ENCODE measurements at places on chromosomes 3 and 15.

DNA sequence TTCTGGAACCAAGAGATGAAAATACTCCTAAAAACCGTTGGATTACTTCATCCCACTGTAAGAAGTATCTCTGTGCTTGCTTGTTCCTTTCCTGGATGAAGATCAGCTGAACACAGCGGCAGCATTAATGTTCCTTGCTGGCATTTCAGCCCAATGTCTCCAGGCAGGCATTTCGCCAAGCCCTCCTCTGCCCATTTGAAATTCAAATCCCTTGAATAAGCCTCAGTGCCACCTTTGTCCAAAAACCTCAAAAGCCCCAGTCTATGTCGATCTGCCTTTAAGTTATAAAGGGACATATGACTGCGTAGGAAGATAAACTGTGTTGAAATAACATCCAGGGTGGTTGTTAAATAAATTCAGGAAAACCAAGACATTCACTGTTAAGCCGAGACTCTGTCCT lies 156.8 kb upstream of the PDZRN3 start:
- H3K27ac ChIP-seq: no peak overlapping the region
- H3K4me1 ChIP-seq: no peaks in the 10 kb centered on the region
- no peaks in the 10 kb centered on the region for H3K36me3 ChIP-seq
- H3K4me3 ChIP-seq: no peak overlapping the region

DNA sequence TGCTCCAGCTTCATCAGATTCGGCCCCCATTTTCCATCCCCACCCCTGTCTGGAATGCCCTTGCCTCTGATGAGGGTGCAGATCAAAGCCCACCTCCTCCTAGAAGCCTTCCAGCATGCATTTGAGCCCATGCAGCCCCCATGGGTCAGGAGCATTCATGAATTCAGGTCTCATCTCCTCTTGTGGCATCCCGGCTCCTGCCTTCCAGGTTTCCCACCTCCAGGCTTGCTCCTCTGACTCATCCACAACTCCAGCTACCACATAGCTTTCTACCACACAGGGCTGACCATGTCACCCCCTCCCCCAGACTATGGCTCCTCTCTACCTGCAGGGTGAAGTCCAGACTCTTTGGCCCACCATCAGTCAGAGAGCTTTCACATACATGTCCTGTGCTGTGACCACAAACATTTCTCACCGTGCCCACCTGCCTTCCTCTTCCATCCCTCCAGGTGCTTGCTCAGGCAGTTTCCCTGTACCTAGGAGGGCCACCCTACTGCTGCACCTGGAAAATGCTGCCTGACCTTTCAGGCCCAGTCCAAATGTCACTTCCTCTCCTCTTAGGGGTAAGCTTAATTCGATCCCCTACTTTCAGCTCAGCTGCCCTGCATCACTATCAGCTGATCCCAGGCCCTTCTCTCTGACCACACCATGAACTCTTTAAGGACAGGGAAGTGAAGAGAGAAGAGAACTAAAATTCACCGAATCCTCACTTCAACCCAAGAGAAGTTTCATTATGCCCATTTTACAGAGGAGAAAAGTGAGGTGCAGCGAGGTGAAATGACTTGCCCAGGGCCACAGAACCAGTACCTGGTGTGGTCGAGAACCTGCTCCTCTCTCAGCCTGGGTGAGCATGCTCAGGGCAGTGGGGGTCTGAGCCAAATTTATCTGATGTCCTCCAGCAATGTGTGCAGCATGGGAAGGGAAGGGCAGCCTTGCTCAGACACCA lies 13.7 kb upstream of the FGD5 start:
- H3K4me3 ChIP-seq: no peak overlapping the region
- peaks cover 5% of the 10 kb centered on the region for H3K4me1 ChIP-seq
- no peak for DNase-seq
- peaks cover 93% of the 10 kb centered on the region for H3K27me3 ChIP-seq

DNA sequence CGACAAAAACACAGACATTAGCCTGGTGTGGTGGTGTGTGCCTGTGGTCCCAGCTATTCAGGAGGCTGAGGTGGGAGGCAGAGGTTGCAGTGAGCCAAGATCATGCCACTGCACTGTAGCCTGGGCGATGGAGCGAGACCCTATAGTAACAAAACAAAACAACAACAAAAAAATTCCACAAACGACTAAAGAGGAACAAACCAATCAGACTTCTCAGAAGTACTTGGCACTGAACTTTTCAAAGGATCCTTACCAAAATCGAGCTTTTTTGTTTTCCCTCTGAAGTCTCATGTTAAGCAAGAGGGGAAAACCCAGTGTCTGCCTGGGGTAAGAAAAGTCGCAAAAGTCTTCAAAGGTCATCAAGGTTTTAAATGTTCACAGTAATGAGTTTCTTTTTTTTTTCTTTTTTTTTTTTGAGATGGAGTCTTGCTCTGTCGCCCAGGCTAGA lies 30.1 kb upstream of the TFRC start:
- no peak overlapping the region for H3K4me3 ChIP-seq
- H3K36me3 ChIP-seq: no peaks in the 10 kb centered on the region
- peak overlapping the region; percentile 55 for H3K27ac ChIP-seq
- no peaks in the 10 kb centered on the region for H3K27me3 ChIP-seq
- DNase-seq: no peak

DNA sequence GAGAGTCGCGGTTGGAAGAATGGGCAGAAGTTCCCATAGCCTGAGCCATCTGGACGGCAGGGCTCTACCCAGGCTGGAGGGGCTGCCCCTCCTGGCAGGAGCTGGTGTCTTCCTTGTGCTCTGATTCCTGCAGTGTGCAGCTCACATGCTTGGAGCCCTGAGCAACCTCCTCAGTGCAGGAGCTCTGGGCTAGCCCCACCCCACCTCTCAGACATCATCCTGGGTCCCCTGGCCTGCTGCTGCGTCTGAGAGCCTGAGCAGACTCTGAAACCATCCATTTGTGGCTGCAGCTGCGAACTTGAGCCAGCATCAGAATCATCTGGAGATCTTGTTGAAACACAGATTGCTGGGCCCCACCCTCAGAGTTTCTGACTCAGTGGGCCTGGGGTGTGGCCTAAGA lies 42.8 kb downstream of the POMGNT2 start:
- DNase-seq: no peak
- peaks cover 14% of the 10 kb centered on the region for H3K27me3 ChIP-seq
- H3K36me3 ChIP-seq: no peaks in the 10 kb centered on the region
- no peaks in the 10 kb centered on the region for H3K4me1 ChIP-seq
- H3K27ac ChIP-seq: no peak overlapping the region
- H3K4me3 ChIP-seq: no peak overlapping the region

GRCh38 chr3:101943029-101943428 lies 93.7 kb downstream of the NFKBIZ start:
- H3K4me1 ChIP-seq: peaks cover 3% of the 10 kb centered on the region
- no peaks in the 10 kb centered on the region for H3K27me3 ChIP-seq
- no peak overlapping the region for H3K4me3 ChIP-seq
- H3K36me3 ChIP-seq: peaks cover 2% of the 10 kb centered on the region
- no peak overlapping the region for H3K27ac ChIP-seq

- DNase-seq: no peak
- H3K27ac ChIP-seq: peak overlapping the region; percentile 70
- peaks cover 25% of the 10 kb centered on the region for H3K27me3 ChIP-seq
- no peak overlapping the region for H3K4me3 ChIP-seq
Measured at GRCh38 chr3:41002104-41002503, 197.2 kb upstream of the CTNNB1 start.

GRCh38 chr3:190424108-190424477 lies 25.6 kb downstream of the TMEM207 start:
- peak overlapping the region; percentile 69 for H3K4me3 ChIP-seq
- peak overlapping the region; percentile 81 for H3K27ac ChIP-seq
- no peaks in the 10 kb centered on the region for H3K4me1 ChIP-seq
- H3K27me3 ChIP-seq: no peaks in the 10 kb centered on the region

DNA sequence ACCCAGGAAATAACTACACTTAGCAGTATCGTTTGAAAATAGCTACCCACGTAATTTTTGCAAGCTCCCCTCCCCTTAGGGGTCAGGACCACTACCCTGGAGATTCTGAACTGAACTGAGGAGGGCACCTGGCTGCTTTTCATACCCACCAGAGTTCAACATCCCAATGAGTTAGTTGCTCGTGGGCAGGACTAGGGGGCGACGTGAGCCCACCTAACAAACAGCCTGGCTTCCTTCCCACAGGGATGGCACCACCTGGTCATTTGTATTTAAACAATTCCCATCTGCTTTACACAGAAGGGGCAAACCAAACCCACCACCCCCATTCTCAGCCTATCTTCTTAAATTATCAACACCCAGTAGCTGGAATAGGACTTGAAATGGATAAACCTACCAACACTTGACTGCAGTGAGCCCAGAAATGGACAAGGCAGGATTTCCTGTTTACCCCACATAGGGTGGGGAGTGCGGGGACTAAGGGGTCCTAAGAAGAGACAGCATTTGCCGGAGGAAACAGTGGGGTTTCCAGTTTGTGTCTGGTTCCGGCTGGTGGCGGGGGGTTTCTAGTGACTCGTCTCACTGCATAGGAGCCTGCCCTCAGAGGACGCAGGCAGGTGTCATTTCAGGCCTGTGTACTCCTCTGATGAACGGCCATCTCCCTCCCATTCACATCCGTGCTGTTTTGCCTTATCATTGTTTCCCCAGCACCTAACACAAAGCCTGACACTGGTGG lies 11.6 kb upstream of the VGLL4 start:
- no peak overlapping the region for H3K4me3 ChIP-seq
- H3K4me1 ChIP-seq: peaks cover 7% of the 10 kb centered on the region
- H3K27ac ChIP-seq: peak overlapping the region; percentile 76
- no peak for DNase-seq
- H3K36me3 ChIP-seq: peaks cover 3% of the 10 kb centered on the region
- no peaks in the 10 kb centered on the region for H3K27me3 ChIP-seq

DNA sequence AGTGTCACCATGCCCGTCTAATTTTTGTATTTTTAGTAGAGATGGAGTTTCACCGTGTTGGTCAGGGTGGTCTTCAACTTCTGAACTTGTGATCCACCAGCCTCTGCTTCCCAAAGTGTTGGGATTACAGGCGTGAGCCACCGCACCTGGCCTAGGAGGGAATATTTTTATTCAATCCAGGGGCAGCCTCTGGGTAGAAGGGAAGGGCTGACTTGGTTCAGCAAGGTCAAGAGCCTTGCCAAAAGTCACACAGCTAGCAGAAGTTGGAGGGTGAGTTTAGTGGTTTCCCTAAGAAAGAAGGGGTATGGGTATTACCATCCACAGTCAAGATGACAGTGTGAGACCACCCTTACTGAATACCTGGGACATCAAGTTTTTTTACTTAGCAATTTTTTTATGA lies 4.9 kb upstream of the AEN start:
- H3K4me3 ChIP-seq: no peak overlapping the region
- H3K27me3 ChIP-seq: peaks cover 15% of the 10 kb centered on the region
- H3K4me1 ChIP-seq: peaks cover 5% of the 10 kb centered on the region

- H3K36me3 ChIP-seq: no peaks in the 10 kb centered on the region
- DNase-seq: no peak
- H3K27ac ChIP-seq: no peak overlapping the region
- peaks cover 5% of the 10 kb centered on the region for H3K27me3 ChIP-seq
- H3K4me3 ChIP-seq: no peak overlapping the region
- H3K4me1 ChIP-seq: no peaks in the 10 kb centered on the region
Measured at GRCh38 chr15:98596885-98597392, 51.4 kb upstream of the IGF1R start.

DNA sequence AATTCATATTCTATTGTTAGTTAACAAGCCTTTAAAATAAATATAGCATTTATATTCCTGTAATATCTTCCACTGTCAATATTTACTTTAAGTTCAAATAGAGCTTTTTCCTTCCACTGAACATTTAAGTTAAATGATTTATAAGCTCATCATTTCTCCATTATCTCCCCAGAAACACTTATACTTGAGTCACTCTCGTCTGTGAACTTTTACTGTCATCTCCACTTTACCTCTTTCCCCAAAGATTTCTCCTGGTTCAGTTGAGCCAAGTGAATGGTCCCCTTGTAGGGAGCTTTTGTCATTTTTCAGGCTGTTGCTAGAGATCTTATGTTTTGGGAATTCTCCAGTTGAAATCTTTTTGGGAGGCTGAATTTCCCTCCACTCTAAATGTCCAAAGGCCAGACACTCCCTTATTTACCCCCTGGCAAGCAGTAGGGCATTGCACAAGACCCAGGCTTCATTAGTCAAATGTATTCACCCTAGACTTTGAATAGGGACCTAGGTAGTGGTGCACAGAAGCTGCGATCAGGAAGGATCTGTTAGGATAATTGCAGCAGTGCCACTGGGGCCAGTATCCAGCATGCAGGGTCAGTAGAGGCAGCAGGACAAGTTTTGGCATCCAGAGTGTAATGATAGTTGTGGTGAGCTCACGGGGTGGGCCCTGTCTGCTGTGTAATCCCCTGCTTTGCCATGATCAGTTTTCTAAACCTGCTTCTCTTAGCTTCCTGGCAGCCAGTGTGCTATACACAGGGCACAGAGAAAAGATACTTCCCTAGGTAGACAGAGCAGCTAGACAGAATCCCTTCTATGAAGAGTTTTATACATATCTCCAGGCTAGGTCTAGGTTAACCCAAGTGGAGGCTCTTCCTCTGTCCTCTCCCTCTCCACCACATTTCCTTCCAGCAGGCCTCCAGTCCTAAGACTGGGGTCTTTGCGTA lies 356.5 kb upstream of the SLCO3A1 start:
- peaks cover 29% of the 10 kb centered on the region for H3K27me3 ChIP-seq
- DNase-seq: no peak
- H3K4me1 ChIP-seq: no peaks in the 10 kb centered on the region
- no peaks in the 10 kb centered on the region for H3K36me3 ChIP-seq
- H3K4me3 ChIP-seq: no peak overlapping the region

- no peak for DNase-seq
- H3K36me3 ChIP-seq: no peaks in the 10 kb centered on the region
- H3K4me3 ChIP-seq: no peak overlapping the region
- no peak overlapping the region for H3K27ac ChIP-seq
- no peaks in the 10 kb centered on the region for H3K4me1 ChIP-seq
Measured at GRCh38 chr3:116836286-116836685, 126.7 kb downstream of the TUSC7 start.

- H3K27me3 ChIP-seq: no peaks in the 10 kb centered on the region
- no peak overlapping the region for H3K27ac ChIP-seq
- no peaks in the 10 kb centered on the region for H3K4me1 ChIP-seq
- peaks cover 3% of the 10 kb centered on the region for H3K36me3 ChIP-seq
- H3K4me3 ChIP-seq: no peak overlapping the region
Measured at GRCh38 chr15:76495487-76495886, 158.9 kb downstream of the ISL2 start.

GRCh38 chr15:99436542-99437314 lies 129.1 kb upstream of the MEF2A start:
- peak overlapping the region; percentile 41 for H3K27ac ChIP-seq
- DNase-seq: no peak
- peaks cover 6% of the 10 kb centered on the region for H3K27me3 ChIP-seq
- H3K4me3 ChIP-seq: no peak overlapping the region
- peaks cover 4% of the 10 kb centered on the region for H3K36me3 ChIP-seq
